ENCODE measurements at places on chromosomes 4 and X. TPM values are rescaled to one million over a fixed set of nuclear protein-coding genes. Genes with fewer than 3 reads are reported as not detected.

DNA sequence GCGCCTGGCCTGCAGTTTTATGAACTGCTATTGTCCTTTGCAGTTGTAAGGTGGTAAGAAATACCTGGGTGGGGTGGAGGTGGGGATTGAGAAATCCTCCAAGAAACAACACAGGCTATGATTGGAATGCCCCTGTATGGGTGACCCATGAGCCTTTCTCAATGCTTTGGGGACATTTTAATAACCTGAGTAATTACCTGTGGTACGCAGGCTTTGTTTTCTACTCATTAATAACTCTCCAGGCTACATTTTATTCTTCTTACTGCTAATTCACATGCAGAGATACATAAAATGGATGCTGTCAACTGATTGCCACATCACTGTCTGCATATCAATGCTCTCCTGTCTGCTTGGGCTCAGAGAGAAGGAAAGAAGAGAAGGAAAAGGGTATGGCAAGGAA lies 41.8 kb downstream of the PHEX start:
- no peaks in the 10 kb centered on the region for H3K4me1 ChIP-seq
- H3K36me3 ChIP-seq = no peaks in the 10 kb centered on the region
- DNase-seq = no peak
- no peak overlapping the region for H3K4me3 ChIP-seq
- H3K27ac ChIP-seq = no peak overlapping the region
- no peaks in the 10 kb centered on the region for H3K27me3 ChIP-seq

AKAP17A gene
- total RNA-seq = 162 TPM

DKK2 gene
- 0.52 TPM for total RNA-seq

GRCh38 chr4:22179124-22179874 lies 230.7 kb upstream of the KCNIP4 start:
- no peaks in the 10 kb centered on the region for H3K27me3 ChIP-seq
- no peaks in the 10 kb centered on the region for H3K4me1 ChIP-seq
- DNase-seq = no peak
- H3K36me3 ChIP-seq = no peaks in the 10 kb centered on the region

CD38 gene
- total RNA-seq = 0.78 TPM

GRCh38 chrX:116285501-116285900 lies 115.0 kb downstream of the AGTR2 start:
- no peaks in the 10 kb centered on the region for H3K4me1 ChIP-seq
- DNase-seq = no peak
- no peak overlapping the region for H3K27ac ChIP-seq
- H3K27me3 ChIP-seq = no peaks in the 10 kb centered on the region
